Activated T-cell treated with anti-CD3 and anti-CD28 coated beads, Interleukin-2, amount 50 U/mL, for 72 hours (primary cell): ENCODE measurements at places on chromosomes 7 and 10.

DNA sequence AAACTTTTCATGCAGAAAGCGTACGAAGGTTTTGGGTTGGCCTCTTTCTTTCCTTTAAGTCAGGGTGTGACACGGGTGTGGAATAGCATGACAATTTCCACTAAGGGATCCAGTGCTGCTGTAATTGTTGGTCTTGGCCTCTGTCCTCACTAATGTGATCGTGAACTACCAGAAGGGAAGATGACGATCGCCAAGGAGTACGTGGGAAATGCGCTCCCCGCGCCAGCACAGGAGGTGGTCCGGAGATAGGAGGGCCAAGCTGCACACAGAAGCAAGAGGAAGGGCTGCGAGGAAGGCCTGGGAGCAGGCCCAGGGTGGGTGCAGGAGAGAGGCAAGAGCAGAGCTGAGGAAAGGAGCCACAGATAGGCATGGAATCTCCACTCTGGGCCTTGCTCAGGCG is 79.7 kb upstream of the PODXL start:
- no peak for DNase-seq
- no peak overlapping the region for H3K4me3 ChIP-seq
- peaks cover 3% of the 10 kb centered on the region for H3K27me3 ChIP-seq
- no peaks in the 10 kb centered on the region for H3K4me1 ChIP-seq
- H3K27ac ChIP-seq: no peak overlapping the region

- H3K27ac ChIP-seq: peak overlapping the region; percentile 73
- H3K27me3 ChIP-seq: no peaks in the 10 kb centered on the region
- H3K4me1 ChIP-seq: peaks cover 7% of the 10 kb centered on the region
- peaks cover 3% of the 10 kb centered on the region for H3K36me3 ChIP-seq
- H3K4me3 ChIP-seq: no peak overlapping the region
- no peak for DNase-seq
Observed at GRCh38 chr7:45069444-45070253, 19.1 kb downstream of the NACAD start.

DNA sequence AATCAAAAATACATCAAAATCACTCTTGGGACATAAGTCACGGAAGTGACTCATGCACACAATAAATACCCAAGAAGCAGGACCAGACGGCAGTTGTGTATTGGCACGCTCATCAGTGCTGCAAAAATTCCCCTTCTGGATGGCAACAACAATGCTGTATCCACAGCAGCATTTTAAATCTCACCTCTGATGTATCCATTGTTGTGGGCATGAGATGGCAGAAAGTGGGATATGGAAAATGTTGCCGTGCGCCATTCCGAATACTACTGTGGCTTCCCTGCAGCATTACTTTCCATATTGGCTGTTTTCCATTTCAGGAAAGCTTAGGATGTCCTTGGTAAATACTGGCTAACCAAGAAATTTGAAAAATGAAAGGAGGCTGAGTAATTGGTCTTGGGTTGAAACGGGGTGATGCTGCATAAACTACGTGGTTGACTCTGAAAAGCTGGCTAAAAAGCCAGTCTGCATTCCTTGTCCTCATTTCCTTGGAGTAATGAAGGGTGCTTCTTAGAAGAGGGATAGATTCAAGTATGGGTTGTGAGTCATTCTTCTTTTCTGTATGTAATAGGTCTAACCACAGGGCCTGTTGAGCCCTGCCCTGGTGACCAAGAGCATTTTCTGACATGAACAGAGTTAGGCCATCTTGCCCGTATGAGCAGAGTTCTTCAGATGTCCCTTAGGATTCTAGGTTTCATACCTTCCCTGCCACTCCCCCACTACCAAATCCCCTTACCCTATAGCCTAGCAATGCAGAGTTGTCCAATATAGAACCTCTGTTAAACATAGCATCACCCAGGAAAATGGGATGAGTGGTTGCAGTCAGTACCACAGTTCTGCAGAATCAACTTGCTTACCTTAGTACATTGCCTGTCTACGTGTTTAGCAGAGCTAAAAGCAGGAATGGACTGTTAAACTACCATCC is 36.3 kb upstream of the TOMM7 start:
- peaks cover 22% of the 10 kb centered on the region for H3K36me3 ChIP-seq
- peak overlapping the region; percentile 82 for H3K27ac ChIP-seq
- H3K4me3 ChIP-seq: peak overlapping the region; percentile 25
- peak; percentile 17 for DNase-seq

- H3K36me3 ChIP-seq: no peaks in the 10 kb centered on the region
- H3K4me1 ChIP-seq: peaks cover 5% of the 10 kb centered on the region
- H3K4me3 ChIP-seq: no peak overlapping the region
Observed at GRCh38 chr7:1672851-1673486, 2.9 kb downstream of the ELFN1 start.

DNA sequence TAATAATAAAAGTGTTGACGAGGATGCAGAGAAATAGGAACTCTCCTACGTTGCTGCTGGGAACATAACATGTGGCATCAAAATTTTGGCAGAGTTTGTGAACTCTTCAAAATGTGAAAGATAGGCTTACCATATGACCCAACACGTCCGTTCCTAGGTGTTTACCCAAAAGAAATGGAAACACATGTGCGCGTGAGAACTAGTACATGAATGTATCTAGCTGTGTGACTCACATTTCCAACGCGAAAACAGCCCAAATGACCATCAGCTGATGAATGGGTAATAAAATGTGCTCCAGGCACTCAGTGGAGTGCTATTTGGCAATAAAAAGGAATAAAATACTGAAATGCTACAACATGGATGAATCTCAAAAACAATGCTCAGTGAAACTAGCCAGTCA is 10.4 kb upstream of the ELFN1 start:
- no peaks in the 10 kb centered on the region for H3K36me3 ChIP-seq
- DNase-seq: no peak
- H3K27me3 ChIP-seq: peaks cover 64% of the 10 kb centered on the region
- no peak overlapping the region for H3K27ac ChIP-seq

DNA sequence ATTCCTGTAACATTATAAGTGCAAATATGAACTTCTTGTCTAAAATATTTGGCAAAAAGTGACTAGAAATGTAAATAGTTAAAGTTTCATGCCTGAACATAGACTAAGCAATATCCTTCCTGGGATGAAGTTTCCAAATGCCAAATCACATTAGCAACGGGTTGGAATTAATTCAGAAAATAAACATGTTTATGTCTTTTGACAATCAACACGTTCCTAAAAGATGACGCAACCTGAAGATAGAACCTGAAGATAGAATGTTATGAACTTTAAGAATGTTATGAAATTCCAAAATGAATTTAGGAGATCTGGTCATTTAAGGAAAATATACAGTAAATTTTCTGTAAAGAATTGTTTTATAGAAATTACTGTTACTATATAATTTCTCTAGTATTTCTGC is 9.2 kb downstream of the LAMB4 start:
- peaks cover 3% of the 10 kb centered on the region for H3K4me1 ChIP-seq
- peaks cover 2% of the 10 kb centered on the region for H3K27me3 ChIP-seq
- H3K4me3 ChIP-seq: no peak overlapping the region
- no peak overlapping the region for H3K27ac ChIP-seq

DNA sequence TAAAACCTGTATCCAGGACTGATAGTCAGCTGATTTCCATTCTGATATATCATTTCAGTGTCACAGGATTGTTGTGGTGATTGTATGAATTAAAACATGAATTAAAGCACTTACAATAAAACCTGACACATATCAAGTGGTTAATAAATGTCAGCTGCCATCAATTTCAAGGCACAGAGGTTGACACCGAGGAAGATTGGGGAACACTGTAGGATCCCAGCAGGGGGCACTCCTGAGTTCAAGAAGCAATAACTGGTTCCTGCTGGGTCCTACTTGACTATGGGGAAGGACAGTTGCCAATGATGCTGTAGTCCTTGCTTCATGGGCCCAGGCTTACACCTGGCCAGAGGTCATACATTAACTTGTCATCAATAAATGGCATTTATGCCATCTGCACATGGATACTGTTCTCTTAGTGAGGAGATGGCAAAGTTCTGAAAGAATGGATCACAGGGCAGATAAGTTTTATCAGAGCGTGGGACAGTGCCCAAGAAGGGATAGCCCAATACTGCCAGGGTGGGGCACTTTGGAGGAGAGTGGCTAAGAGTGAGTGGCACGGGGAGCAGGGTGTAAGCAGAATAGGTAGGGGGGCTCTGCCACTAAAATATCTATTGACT is 24.1 kb downstream of the FZD1 start:
- H3K4me3 ChIP-seq: no peak overlapping the region
- peaks cover 1% of the 10 kb centered on the region for H3K27me3 ChIP-seq
- no peaks in the 10 kb centered on the region for H3K4me1 ChIP-seq
- DNase-seq: peak; percentile 28
- no peak overlapping the region for H3K27ac ChIP-seq

DNA sequence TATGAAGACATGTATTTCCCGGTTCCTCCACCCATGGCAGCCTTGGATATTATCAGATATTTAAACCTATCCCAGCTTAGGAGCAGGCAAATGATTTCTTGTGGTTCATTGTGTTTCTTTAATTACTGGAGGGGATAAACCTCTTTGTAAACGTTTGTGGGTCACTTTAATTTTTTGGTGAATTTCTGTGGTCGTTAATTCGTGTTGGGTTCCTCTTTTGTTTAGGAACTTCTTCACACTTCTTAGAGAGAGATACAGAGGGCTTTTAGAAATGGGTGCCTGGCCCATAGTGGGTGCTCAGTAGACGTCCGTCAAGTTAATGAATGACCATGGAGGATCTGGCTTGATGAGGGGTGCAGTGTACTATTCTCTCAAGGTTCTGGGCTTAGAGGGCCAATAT is 27.2 kb upstream of the NUB1 start:
- H3K4me3 ChIP-seq: no peak overlapping the region
- peaks cover 8% of the 10 kb centered on the region for H3K36me3 ChIP-seq
- no peak overlapping the region for H3K27ac ChIP-seq
- no peak for DNase-seq

GRCh38 chr10:85648279-85648754 is 718.3 kb downstream of the GRID1 start:
- DNase-seq: no peak
- H3K4me3 ChIP-seq: no peak overlapping the region
- no peaks in the 10 kb centered on the region for H3K36me3 ChIP-seq
- H3K27me3 ChIP-seq: no peaks in the 10 kb centered on the region

- H3K4me3 ChIP-seq: no peak overlapping the region
- H3K4me1 ChIP-seq: no peaks in the 10 kb centered on the region
- no peaks in the 10 kb centered on the region for H3K27me3 ChIP-seq
- H3K27ac ChIP-seq: no peak overlapping the region
- H3K36me3 ChIP-seq: no peaks in the 10 kb centered on the region
Observed at GRCh38 chr10:18737236-18737635, 78.0 kb downstream of the ARL5B start.

DNA sequence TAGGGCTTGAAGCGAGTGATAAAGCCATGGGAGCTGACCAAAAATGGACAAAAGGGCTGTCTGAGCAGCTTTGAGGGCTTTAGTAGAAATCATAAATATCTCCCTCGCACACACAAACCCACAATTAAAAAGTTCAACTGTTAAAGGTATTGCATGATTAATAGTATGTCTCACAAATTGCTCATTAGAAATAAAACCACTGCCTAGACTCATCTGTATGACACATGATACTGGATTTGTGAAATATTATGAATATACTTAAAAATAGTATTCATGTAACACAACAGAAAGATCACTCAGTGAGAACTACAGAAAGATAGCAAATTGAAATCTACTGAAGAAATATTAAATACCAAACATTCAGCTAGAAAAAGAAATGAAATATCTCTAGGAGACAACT is 11.9 kb upstream of the PTPN12 start:
- H3K27ac ChIP-seq: no peak overlapping the region
- no peaks in the 10 kb centered on the region for H3K36me3 ChIP-seq
- H3K27me3 ChIP-seq: no peaks in the 10 kb centered on the region
- H3K4me3 ChIP-seq: no peak overlapping the region

- peaks cover 14% of the 10 kb centered on the region for H3K4me1 ChIP-seq
- peak; percentile 77 for DNase-seq
- peak overlapping the region; percentile 76 for H3K4me3 ChIP-seq
- no peaks in the 10 kb centered on the region for H3K27me3 ChIP-seq
Observed at GRCh38 chr10:128210215-128211063, 84.2 kb upstream of the MKI67 start.

DNA sequence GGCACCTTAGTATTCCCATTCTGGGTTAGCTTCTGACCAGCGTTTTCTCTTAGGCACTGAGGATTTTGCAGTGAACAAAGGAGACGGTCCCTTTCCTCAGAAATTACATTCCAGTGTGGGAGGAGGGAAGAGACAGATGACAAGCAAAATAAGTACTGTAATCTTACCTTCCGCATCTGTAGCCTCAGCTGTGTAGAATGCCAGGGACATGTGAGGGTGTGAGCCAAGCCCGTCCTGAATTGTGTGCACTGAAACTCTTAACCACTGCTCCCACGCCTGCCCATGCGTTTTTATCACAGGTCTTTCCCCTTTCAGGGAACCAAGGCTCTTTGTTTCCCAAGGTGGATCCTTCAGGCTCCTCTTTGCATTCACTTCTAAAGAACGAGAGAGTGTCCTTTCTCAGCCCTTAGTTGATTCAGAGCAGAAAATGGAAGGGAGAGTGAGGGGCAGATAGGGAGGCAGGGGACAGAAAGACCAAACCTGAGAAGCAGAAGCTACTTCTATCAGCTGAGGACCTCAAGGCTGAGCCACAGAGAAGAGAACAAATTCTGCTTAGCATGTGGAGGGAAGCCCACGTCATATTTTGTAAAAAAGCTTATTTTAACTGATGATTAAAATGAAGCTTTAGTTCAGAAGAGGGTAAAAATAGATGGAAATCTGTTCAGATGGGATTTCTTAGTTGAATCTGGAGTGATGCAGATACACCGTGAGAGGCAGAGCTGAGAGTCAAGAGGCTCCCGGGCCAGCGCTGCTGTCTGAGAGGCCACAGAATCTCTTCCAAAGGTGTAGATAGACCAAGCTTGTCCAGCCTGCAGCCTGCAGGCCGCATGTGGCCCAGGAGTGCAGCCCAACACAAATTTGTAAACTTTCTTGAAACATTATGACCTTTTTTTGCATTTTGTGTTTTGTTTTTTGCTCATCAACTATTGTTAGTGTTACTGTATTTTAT is 122.5 kb downstream of the CCNY start:
- DNase-seq: no peak
- peak overlapping the region; percentile 42 for H3K4me3 ChIP-seq
- H3K36me3 ChIP-seq: no peaks in the 10 kb centered on the region
- no peak overlapping the region for H3K27ac ChIP-seq

DNA sequence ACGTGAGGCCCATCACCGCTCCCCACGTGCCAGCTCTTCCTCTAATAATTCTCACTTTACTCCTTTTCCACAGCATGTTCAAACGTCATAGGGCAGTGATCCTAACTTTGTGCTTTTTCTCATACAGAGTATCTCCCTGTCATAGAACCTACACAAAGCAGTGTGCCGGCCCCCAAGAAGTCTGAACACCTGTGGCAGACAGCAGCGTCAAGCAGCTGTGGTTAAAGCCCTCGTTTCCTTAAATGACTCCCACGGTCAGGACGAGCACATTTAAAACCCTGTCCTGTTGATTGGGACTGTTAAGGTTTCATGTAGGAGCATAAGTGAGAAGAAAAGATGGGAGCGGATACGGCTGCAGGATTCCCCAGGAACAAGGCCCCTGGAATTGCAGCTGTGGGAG is 267.2 kb downstream of the DIP2C start:
- no peaks in the 10 kb centered on the region for H3K4me1 ChIP-seq
- no peak overlapping the region for H3K27ac ChIP-seq
- no peak for DNase-seq
- no peak overlapping the region for H3K4me3 ChIP-seq
- H3K36me3 ChIP-seq: peaks cover 2% of the 10 kb centered on the region

- DNase-seq: no peak
- no peak overlapping the region for H3K27ac ChIP-seq
Observed at GRCh38 chr7:7104971-7105370, 77.4 kb upstream of the C1GALT1 start.
